ENCODE measurements at places on chromosomes 3 and 15.
A peak's percentile ranks its signal among the peaks of the same experiment; 100 is the strongest.

- no peak for DNase-seq
Observed at GRCh38 chr3:180275176-180275575, 238.4 kb upstream of the PEX5L start.

- DNase-seq, result no peak
Observed at GRCh38 chr15:35304389-35304788, 219.3 kb upstream of the NANOGP8 start.

GRCh38 chr3:112020674-112021085, 13.9 kb upstream of the TMPRSS7 start:
- DNase-seq, result no peak

GRCh38 chr15:89787944-89788343, 11.8 kb downstream of the MESP2 start:
- DNase-seq, result no peak

- no peak for DNase-seq
Observed at GRCh38 chr3:126580746-126581145, 22.0 kb upstream of the C3orf22 start.

DNA sequence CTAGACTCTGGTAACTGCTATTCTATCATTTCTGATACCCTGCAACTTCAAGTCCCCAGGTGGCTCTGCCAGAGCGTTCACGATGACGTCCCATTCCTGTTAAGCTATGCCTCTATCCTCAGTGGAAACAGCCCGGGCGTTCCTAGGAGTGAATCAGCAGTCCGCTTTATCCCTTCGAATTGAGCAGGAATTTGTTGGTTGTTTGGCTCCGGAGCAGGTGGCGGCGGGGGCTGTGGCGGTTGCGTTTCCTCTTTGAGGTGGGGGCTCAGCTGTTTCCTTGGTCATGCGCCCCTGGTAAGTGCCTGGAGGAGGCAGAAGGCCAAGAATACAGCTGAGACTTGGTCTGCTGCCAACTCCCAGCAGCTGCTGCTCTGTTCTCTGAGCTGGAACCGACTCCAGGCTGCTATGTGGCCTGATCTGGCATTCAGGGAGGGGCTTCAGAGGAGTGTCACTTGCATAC, 25.2 kb downstream of the ARPP21 start:
- no peak for DNase-seq

DNA sequence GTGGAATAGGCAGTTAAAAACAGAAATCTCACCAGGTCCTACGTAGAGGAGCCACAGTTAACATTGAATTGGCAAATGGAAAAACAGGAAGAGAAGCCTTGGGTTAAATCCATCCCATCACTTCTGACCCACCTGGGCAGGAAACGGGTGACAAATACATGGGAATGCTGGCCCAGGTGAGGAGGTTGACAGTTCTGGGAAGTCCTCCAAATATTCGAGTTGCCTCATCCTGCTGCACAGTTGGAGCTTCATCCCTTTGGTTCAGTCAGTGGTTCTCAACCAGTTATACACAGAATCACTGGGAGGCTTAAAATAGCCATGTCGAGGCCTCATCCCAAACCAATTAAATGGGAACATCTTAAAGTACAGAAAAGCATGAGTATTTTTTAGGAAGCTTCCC, 5.3 kb downstream of the MYZAP start:
- no peak for DNase-seq

DNA sequence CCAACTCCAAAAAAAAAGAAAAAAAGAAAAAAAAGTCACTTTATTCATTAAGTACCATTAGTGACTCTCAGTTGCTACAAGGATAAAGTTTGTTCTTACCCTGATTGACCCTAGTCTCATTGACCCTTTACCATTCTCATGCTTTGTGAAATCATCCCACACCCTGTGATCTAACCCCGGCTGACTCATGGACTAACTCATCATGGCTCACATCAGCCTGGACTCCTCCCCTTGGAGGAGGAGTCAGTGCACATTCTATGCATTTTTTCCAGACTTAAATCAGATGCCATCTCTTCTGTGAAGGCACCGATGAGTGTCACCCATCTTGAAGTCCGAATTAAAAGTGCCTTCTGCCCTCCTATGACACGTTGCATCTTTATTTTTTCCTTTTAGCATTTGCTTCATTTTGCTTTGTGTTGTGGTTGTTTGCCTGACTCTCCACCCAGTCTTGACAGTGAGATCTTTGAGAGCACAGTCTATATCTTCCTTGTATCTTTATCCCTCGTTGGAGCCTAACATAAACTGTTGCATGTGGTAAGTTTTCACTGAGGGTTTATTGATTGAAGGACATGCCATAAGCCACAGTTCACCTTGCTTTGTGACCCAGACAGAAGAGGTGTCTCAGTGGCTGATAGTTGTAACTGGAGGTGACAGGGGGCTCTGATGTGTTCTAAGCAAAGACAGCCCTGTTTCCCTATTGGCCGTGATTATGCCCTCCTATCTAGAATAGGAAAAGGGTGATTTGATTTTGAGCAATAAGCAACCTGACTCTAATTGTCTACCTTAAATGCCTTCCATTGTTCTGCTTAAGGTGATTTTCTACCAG, 72.1 kb downstream of the IL1RAP start:
- peak; percentile 34 for DNase-seq

GRCh38 chr3:122365073-122365472, 18.0 kb downstream of the MIX23 start:
- no peak for DNase-seq

DNA sequence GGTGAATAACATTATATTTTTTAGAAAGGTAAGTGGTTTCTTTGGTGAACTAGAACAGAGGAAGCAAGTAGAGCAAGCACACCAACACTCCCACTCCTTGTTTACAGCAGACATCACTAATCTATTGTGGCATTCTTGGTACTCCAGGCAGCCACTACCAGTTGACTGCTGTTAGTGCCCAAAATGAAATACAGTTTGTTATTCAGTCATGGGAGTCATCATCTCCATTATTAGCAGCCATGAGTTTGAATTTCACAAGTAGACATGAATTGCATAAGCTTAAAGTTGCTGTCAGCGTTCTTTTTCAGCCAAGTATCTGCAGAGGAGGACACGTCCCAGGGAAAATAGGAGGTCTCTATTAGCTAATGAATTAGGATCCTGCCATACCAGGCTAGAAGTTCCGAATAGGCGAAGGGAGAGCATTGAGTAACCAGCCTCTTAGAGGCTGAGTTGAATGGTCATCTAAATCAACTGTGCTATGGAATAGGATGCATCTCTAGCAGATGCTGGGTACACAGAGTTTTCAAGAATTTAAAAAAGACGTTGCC, 252.7 kb upstream of the ICE2 start:
- no peak for DNase-seq

- no peak for DNase-seq
Observed at GRCh38 chr15:95684693-95685115, 645.8 kb upstream of the NR2F2 start.

DNA sequence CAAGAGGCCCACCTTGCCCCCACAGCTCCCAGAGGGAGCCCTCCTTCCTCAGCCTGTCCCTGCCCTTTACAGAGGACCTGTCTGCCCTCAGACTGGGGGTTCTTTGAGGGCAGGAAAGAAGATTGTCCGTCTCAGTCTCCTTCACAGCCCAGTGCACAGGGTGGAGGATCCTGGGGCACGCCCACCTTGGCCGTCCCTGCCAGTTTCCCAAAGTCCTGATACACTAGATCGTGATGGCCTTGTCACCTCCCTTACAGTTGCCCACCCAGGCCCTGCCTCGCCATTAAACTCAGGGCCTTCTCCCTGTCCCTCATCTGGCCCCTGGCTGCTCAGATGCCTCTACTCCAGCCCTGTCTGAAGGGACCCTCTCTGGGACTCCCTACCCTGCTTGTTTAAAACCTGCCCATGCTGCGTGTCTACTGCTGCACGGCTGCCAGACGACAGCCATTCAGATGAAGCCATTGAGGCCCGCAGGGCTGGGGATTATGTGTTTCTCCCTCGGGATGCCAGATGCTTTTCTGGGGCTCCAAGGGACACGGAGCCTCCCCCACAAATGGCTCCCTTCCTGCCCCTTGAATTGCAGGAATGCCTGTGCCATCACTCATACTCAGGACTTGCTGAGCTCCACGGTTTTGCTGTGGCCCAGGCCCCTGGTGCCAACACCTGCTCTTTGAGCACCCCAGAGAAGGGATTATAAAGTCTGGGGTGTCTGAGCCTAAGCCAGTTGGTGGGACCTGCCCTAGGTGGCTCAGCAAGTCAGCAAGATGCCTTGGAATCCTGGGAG, 27.8 kb downstream of the ACSBG1 start:
- no peak for DNase-seq

- DNase-seq, result no peak
Observed at GRCh38 chr3:107790612-107791011, 267.9 kb downstream of the BBX start.

- DNase-seq, result no peak
Observed at GRCh38 chr3:54619531-54619930, 308.3 kb downstream of the LRTM1 start.

DNA sequence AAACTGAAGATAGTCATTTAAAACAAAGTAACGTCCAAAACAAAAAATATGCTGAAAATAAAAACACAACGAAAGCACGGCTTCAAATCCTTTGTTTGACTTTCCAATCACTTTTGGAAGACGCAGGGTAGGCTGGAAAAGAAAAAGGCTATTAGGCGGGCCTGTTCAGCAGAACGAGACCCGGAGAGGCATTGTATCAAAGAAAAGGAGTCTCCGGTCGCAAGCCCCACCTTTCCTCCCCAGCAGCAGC, 691 bp downstream of the SENP7 start:
- no peak for DNase-seq

- DNase-seq, result no peak
Observed at GRCh38 chr15:66786222-66786621, 84.2 kb downstream of the SMAD6 start.

- DNase-seq, result no peak
Observed at GRCh38 chr15:64044300-64045100, 1.8 kb downstream of the DAPK2 start.

GRCh38 chr3:182904164-182904563, 76.2 kb downstream of the DCUN1D1 start:
- no peak for DNase-seq

DNA sequence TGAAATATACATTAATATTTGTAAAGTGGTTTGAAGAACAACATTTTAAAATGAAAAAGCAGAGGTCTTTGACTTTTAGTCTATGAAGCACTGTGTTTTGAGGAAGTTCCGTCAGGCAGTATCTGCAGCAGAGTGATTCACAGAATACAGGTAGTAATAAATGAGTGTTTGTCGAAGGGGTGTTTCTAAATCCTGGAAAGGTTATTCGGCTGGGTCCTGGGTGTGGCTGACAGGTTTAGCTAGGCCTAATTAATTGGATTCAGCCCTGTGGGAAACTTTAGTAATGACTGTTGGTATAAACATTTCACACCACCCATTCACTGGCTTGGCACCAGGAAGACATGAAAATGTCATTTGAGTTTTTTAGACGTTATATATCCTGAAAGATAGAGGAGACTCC, 51.3 kb downstream of the TIPARP start:
- DNase-seq, result no peak

DNA sequence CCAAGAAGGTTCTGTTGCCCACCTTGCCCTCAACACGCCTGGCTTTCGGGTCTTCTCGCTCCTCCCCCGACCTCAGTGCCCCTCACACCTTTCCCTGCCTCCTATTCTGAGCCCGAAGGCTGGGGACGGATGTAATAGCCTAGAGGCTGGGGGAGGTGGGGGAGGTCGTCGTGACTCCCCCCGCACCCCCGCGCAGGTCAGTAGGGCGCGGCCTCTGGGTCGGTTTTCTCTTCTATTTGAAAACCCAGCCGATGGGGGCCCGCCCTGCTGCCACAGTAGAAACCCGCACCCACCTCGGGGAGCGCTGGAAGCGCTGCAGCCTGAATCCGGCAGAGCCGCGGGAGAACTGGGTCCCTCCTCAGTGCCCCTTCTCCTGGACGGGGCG, 1.0 kb upstream of the RBPMS2 start:
- no peak for DNase-seq

GRCh38 chr3:108209579-108209978, 12.6 kb downstream of the IFT57 start:
- DNase-seq, result no peak

GRCh38 chr15:44414001-44414400, 13.4 kb upstream of the CTDSPL2 start:
- DNase-seq, result no peak

GRCh38 chr15:39690881-39691634, 91.6 kb downstream of the FSIP1 start:
- no peak for DNase-seq

GRCh38 chr15:27249046-27249759, 278.2 kb downstream of the GABRG3 start:
- DNase-seq, result no peak

GRCh38 chr15:100614336-100614735, 11.9 kb downstream of the ASB7 start:
- DNase-seq, result no peak

GRCh38 chr3:141561426-141562034, 74.7 kb downstream of the RASA2 start:
- DNase-seq, result no peak

GRCh38 chr3:51869304-51869703, 6.1 kb downstream of the IQCF5 start:
- no peak for DNase-seq

DNA sequence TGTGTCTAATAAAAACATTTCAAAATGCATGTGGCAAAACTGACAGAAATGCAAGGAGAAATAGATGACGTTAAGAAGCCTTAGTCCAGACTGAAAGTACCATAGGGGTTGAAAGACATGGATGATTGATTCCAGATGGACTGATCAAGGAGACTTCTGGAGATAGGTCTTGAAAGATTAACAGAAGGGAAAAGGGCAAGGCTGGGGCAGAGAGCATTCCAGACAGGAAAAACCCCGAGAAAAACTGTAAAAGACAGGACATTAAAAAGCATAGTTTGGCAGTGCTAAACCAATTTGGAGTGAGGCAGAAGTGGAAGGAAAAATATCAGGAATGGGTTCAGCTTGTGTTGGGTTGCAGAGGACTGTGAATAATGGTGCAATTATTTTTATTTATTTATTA, 375.2 kb upstream of the SGO1 start:
- no peak for DNase-seq

GRCh38 chr3:69658514-69659140, 80.6 kb upstream of the MITF start:
- no peak for DNase-seq

DNA sequence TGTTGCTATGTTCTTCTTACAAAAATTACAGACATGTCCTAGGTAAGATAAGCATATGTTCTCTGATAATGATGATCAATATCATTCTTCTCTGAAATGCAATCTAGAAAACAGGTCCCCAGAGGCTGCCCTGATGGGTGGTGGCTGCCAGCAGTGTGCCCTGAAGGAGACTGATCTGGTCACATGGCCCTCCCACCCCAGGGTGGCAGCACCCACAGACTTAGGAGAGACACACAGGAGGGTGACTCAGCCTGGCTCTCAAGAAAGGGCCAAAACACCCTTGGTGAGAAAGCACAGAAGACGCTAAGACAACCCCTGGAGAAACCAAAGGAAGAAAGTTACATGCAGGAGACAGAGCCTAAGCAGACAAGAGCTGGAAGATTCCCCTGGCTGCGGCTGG, 203.7 kb downstream of the TJP1 start:
- no peak for DNase-seq

Data from stimulated activated CD4-positive, alpha-beta T cell treated with anti-CD3 and anti-CD28 coated beads, Interleukin-12 subunit alpha, Interleukin-12 subunit beta, amount 100 ng/mL, for 48 hours (primary cell).